ENCODE measurements at places on chromosomes 7 and 10.

DNA sequence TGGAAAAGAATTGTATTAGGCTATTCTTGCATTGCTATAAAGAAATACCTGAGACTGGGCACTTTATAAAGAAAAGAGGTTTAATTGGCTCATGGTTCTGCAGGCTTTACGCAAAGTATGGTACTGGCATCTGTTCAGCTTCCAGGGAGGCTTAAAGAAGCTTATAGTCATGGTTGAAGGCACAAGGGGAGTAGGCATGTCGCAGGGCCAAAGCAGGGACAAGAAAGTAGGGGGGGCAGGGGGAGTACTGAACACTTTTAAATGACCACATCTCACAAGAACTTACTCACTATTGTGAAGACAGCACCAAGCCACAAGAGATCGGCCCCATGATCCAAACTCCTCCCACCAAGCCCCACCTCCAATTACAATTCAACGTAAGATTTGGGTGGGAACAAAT lies 152.5 kb upstream of the PHF14 start:
- no peak for DNase-seq

GRCh38 chr7:68629-69028 lies 123.7 kb upstream of the FAM20C start:
- DNase-seq: no peak

- no peak for DNase-seq
These were observed 14.3 kb downstream of the UNCX start for GRCh38 chr7:1246871-1247526.

DNA sequence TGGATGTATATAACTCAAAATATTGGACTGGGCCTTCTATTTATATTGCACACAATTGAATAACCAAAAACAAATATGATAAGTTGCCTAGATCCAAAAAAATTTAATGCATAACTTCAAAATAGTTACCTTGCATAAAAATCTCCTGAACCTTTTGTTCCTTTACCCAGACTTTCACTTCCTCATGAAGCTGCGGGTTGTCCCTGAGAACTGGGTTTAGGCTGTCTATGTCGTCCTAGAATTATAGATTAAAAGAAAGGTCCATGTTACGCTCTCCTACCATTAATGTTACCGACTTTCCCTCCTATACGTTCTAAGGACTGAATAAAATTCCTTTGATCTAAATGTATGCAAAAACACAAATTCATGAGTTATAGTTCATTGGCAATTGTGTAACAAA lies 86.6 kb downstream of the NRBF2 start:
- DNase-seq: no peak

- DNase-seq: no peak
These were observed 159.2 kb downstream of the NEURL1 start for GRCh38 chr10:103652599-103653281.

DNA sequence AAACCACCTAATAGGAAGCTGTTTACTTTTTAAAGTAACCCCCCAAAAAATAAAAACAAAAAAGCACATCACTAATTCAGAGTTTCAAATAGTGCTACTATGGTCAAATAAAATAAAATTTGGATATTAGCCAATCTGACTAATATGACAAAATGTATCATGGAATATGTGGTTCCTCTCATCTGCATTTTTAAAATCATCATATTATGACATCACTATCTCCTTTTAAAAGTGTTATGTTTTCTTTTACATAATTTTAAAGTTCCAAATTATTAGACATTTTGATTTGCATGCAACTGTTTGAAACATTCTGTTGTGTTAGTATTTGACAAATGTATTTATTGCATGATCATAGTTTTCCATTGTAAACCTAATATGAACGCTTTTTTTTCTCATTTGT lies 110.4 kb downstream of the AASS start:
- no peak for DNase-seq

GRCh38 chr7:145050415-145050814 lies 214.6 kb upstream of the TPK1 start:
- DNase-seq: no peak

DNA sequence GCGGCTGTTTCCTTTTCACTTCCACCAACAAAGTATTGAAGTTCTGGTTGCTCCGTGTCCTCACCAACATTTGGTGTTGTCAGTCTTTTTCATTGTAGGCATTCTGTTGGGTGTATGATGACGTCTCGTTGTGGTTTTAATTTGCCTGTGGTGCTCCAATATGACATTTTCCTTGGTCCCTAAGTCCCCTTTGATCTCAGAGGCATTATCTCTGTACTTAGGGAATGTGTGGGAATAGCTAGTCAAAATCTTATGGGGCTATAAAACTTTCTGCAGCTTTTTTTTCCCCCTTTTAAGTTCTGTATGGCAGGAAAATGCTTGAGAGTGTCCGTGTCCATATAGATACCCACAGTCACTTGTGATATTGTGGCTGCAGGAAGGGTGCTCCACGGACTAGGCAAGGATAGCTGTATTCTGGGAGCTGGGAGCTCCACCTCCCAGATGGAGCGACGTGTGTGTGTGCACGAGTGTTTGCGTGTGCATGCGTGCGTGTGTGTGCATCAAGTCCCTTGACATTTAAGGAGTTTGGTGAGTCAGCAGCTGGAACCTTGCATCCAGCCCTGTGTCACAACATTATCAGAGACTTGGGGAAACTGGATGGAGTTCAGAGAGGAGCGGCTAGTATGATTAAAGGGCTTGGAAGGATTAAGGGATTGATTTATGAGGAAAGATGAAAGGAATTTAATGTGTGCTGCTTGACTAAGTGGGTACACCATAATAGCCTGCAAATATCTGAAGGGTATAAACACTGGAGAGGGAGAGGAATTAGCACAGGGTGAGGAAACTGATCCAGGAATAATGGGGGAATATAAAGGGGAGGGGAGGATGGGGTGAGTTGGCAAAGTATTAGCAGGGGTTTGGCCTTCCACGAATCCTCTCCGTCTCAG lies 66.8 kb downstream of the LRMDA start:
- no peak for DNase-seq

GRCh38 chr10:110109511-110109910 lies 97.9 kb upstream of the MXI1 start:
- no peak for DNase-seq

- no peak for DNase-seq
These were observed 67.2 kb downstream of the FAM107B start for GRCh38 chr10:14707481-14707880.

DNA sequence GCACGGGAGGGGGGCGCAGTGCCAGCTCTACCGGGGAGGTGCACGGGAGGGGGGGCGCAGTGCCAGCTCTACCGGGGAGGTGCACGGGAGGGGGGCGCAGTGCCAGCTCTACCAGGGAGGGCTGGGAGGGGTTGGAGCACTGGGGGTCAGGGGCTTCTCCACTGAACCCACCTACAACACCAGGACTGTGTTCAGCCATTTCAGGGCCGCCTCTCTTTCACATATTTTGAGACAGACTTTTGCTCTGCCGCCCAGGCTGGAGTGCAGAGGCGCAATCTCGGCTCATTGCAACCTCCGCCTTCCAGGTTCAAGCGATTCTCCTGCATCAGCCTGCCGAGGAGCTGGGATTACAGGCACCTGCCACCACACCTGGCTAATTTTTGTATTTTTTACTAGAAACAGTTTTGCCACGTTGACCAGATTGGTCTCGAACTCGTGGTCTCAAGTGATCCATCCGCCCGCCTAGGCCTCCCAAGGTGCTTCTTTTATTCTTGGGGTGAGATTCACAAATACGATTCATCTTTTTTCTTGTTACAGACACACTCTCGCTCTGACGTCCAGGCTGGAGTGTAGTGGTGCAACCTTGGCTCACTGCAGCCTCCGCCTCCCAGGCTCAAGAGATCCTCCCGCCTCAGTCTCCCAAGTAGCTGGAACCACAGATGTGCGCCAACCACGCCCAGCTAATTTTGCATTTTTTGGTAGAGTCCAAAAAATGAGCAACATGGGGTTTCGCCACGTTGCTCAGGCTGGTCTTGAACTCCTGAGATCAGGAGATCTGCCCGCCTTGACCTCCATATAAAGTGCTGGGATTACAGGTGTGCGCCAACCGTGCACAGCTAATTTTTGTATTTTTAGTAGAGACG lies 37.0 kb downstream of the ADAP1 start:
- no peak for DNase-seq

DNA sequence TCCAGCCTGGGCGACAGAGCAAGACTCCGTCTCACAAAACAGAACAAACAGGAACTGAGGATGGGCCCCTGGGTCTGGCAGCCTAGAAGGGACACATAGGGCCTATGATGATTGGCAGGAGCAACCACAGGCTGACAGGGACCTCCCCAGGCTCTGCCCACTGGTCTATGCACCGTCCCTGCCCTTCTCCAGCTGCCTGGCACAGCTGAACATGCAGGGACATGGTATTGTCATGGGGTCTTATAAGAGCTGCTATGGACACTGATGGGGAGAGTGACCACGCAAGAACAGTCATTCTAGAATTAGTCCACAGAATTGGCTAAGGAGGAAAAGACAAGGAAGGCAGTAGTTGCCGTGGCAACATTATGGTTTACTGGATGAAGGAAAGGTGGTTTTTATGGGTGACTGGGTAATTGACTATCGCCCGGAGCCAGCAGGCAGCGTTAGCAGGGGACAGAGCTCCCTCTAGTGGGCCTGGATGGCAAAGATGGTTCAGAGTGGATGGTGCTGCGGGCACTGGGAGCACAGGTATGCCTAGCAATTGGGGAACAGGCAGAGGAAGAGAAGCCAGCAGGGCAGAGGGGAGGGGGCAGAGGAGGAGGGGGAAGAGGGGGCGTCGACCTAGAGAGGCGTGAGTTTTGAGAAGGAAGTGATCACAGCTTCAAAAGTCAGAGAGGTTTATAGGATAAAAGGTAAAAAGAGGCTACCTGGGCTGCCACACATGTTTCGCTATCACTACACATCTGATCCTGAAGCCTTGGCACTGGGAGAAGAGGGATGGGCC lies 7.8 kb upstream of the TRIM56 start:
- DNase-seq: peak; percentile 70

DNA sequence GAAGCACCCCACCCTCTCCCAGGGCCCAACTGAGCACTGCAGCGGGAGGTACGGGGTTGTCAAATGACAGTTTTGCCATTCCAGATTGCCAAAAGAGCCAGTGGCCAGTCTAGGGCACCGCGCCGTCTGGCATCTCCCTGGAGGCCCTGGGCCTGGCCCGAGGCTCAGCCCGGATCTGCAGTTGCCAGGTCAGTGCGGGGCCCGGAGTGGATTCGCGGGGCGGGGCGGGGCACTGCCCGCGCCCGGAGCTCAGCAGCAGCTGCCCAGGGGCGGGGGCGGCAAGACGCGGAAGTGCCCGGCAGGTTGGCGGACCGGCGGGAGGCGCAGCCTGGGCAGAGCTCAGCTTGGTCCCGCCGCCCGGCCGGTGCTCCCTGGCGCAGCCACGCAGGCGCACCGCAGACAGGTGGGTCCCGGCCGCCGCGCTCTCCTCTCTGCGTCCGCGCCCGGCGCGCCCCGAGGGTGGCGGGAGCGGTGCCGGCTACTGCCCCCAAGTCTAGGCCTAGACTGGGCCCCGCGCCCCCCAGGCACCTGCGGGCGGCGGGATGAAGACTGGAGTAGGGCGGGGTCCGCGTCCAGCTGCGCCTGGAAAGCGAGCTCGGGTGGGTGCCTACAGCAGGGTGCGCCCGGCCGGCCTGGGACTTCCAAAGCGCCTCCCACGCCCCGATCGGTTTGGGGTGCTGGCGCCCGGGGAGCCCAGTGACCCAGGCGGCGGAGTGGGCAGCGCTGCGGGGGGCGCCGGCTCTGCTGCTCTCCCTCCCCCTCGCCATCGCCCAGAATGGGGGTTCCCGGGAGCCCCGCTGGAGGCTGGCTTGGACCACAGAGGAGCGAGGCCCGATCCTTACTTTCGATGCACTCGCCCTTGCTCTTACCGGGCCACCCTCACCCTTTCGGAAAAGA lies at the start of gene IRF5:
TSS of gene IRF5 (plus strand) at position 281 of the 897 bp plus-strand sequence. CDS start 4,155 bp downstream, outside the sequence.
- peak; percentile 55 for DNase-seq

DNA sequence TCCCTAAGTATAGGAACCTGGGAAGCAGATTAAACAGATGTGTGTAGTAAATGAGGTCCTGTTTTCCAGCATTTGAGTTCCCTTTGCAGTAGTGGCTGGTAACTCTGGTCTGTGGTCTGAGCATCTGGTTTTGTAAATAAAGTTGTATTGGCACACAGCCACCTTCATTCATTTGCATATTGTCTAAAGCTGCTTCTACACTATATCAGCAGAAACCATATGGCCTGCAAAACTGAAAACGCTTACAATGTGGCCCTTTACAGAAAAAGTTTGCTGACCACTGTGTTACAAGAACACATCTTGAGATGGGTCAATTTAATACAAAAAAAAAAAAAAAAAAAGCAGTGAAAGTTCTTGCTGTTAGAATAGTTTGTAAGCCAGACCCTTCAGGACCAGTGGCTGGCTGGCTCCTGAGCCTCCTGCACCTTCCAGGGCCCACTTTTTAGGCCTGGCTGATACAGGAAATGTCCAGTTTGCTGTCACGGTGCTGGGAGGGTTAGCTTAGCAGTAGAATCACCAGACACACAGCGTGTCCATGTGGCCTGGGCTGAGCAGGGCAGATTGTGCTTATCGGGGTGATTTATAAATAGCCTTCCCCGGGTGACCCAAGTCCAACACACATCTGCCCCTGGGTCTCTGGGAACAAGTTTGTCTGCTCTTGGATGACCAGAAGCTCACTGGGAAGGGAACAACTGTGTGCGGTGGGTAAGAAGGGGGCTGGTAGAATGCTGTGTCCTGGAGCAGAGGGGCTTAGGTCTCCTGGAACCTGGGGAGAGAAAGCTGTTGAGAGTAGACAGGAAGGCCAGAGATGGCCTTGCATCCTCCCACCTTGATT lies 1.4 kb downstream of the C10orf71 start:
- no peak for DNase-seq

DNA sequence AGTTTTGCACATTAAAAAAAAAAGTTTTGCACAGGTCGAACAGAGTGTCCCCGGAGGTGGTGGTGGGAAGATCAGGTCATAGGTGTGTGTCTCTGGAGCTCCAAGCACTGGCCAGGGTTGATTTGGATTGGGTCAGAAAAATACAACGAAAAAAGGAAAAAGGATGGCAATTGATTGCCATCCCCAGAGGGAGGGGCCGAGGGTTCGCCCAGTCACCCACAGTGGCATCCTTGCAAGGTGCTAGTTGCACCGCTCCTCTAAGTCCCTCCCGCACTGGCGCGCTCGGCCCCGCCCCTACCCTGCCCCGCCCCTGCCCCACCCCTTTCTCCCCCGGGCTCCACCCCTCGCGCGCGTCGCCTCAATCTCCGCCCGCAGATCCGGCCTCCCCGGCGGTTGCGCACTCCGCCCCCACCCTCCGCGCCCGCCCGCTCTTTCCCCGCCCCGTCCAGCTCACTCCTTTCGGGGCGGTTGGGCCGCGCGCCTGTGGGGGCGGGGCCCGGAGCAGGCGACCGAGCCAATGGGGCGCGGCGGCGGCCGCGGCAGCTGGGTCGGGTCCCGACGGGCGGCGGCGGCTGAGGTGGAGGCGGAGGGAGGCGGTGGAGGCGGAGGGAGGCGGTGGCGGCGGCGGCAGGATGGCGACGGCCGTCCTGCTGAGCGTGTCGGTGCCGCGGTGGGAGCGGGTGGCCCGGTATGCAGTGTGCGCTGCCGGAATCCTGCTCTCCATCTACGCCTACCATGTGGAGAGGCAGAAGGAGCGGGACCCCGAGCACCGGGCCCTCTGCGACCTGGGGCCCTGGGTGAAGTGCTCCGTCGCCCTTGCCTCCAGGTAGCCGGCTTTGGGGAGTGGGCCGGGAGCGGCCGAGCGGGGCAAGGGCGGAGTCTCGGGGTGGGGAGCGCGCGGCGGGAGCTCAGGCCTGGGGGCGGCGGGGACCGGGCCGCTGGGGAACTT lies 31.5 kb upstream of the ERV3-1 start:
- peak; percentile 95 for DNase-seq

- no peak for DNase-seq
These were observed 6.8 kb upstream of the LAT2 start for GRCh38 chr7:74202841-74203556.

GRCh38 chr7:17212188-17212587 lies 86.3 kb upstream of the AHR start:
- DNase-seq: no peak

Data from NCI-H1930 (cell line).